ENCODE measurements at places on chromosomes 12 and 14. TPM values are rescaled to one million over a fixed set of nuclear protein-coding genes. Genes with fewer than 3 reads are reported as not detected.

The GDF3 gene
- 49.4 TPM for total RNA-seq

The WSCD2 gene
- 1.8 TPM for total RNA-seq

The KRT2 gene
- 0.20 TPM for total RNA-seq

The GPR132 gene
- not detected for total RNA-seq

The LMNTD1 gene
- not detected for total RNA-seq

The TOGARAM1 gene
- total RNA-seq = 25.9 TPM

The RTN1 gene
- 224 TPM for total RNA-seq

The TAC3 gene
- not detected for total RNA-seq

The INSM2 gene
- 0.33 TPM for total RNA-seq

The GPR162 gene
- 28.4 TPM for total RNA-seq

The CALM1 gene
- total RNA-seq = 477 TPM

The LUM gene
- total RNA-seq = 337 TPM

The ITFG2 gene
- 19.2 TPM for total RNA-seq

The CLEC1B gene
- 0.62 TPM for total RNA-seq

The MGAT2 gene
- 11.3 TPM for total RNA-seq

The PROX2 gene
- total RNA-seq = 1.1 TPM

The ADAM21 gene
- total RNA-seq = 0.99 TPM

The HSPB8 gene
- 8.1 TPM for total RNA-seq

The DNAI7 gene
- 0.88 TPM for total RNA-seq

The KRT72 gene
- 0.19 TPM for total RNA-seq

The STON2 gene
- total RNA-seq = 25.2 TPM

The L3HYPDH gene
- 93.6 TPM for total RNA-seq

The NR4A1 gene
- 2.6 TPM for total RNA-seq

The SLC11A2 gene
- 31.8 TPM for total RNA-seq

The GPR84 gene
- total RNA-seq = 0.14 TPM

The ARID2 gene
- 29.3 TPM for total RNA-seq

The PEX5 gene
- 28.2 TPM for total RNA-seq

The RAD9B gene
- total RNA-seq = 0.47 TPM

The GNS gene
- total RNA-seq = 70.3 TPM

The RNU4-1 gene
- total RNA-seq = 14,446 TPM

All from motor neuron (in vitro differentiated cells).